T-helper 17 cell (primary cell): ENCODE measurements at places on chromosomes 3 and 15. TPM values are rescaled to one million over a fixed set of nuclear protein-coding genes. Genes with fewer than 3 reads are reported as not detected.
A peak's percentile ranks its signal among the peaks of the same experiment; 100 is the strongest.

Gene ROPN1B
- not detected for total RNA-seq

Gene LRRC31
- not detected for total RNA-seq

DNA sequence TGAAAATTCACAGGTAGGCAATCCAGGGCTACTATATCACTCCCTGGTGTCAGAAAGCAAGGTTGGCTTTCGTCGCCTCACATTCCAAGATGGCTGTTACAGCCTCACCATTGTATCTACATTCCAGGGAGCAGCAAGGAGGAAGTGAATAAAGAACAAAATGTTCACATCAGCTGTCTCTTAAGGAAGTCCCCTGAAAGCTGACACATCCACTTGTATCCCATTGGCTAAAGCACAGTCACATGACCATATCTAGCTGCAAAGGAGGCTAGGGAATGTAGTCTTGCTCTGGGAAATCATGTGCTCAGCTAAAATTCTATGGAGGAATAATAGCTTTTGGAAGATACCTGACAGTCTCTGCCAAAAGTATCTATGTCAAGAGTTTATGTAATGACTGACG lies 12.8 kb upstream of the GATA2 start:
- peaks cover 76% of the 10 kb centered on the region for H3K27me3 ChIP-seq
- H3K4me3 ChIP-seq, result no peak overlapping the region
- H3K27ac ChIP-seq, result no peak overlapping the region
- H3K36me3 ChIP-seq, result no peaks in the 10 kb centered on the region

DNA sequence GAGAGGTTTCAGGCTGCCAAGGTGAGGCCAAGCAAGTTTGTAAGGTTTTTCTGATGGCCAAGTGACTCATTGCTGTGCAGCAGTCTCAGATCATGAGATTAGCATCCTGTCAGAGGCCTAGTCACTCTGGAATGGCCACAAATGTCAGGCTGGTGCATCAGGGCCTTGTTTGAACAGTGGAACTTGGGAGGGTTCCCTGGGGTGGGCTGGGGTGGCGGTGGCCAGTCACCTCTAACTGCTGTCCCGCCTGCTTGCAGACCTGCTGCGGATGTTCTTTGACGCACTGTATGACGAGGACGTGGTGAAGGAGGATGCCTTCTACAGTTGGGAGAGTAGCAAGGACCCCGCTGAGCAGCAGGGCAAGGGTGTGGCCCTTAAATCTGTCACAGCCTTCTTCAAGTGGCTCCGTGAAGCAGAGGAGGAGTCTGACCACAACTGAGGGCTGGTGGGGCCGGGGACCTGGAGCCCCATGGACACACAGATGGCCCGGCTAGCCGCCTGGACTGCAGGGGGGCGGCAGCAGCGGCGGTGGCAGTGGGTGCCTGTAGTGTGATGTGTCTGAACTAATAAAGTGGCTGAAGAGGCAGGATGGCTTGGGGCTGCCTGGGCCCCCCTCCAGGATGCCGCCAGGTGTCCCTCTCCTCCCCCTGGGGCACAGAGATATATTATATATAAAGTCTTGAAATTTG lies 2.8 kb upstream of the FAM131A start:
- peaks cover 20% of the 10 kb centered on the region for H3K36me3 ChIP-seq
- peaks cover 7% of the 10 kb centered on the region for H3K27me3 ChIP-seq
- H3K4me1 ChIP-seq, result peaks cover 46% of the 10 kb centered on the region

DNA sequence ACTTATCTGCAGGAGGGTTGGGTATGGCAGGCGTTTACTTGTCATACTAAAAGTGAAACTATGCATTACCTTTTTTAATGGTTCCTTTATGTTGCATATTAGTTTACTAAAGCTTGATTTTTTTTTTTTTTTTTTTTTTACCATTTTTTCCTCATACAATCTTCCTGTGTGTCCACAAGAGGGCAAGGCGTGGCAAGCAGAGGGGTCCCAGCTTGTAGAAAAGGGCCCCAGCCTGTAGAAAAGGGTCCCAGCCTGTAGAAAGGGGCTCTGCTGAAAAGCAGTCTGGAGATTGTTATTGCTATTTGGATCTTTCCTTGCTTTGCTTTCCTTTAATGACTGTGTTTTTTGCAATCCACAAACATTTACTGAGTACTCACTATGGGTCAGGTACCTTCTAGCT lies 21.9 kb downstream of the MKRN2 start:
- peaks cover 7% of the 10 kb centered on the region for H3K4me1 ChIP-seq
- H3K27me3 ChIP-seq, result no peaks in the 10 kb centered on the region
- peaks cover 19% of the 10 kb centered on the region for H3K36me3 ChIP-seq
- H3K27ac ChIP-seq, result no peak overlapping the region
- DNase-seq, result no peak

Gene MASP1
- total RNA-seq, result 0.44 TPM

Gene DAPK2
- total RNA-seq, result 2.7 TPM

DNA sequence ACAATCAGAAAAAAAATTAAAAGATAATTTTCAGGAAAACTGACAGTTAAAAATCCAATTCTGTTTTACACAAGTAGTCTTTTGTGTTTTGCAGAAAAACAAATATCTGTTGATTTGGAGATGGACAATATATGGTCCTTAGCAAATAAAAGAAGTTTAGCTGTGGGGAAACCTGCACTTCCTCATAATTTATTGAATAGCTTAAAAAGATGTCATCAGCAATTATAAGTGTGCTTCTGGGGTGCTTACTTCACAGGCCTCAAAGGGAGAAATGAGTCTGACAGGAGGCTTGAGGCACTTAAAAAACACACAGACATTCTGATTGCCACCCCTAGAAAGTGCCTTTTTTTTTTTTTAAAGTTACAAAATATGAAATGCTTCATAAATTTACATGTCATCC lies 31.6 kb upstream of the CERS3 start:
- H3K4me3 ChIP-seq, result no peak overlapping the region
- no peaks in the 10 kb centered on the region for H3K27me3 ChIP-seq
- DNase-seq, result no peak
- H3K36me3 ChIP-seq, result peaks cover 5% of the 10 kb centered on the region
- peaks cover 14% of the 10 kb centered on the region for H3K4me1 ChIP-seq
- peak overlapping the region; percentile 53 for H3K27ac ChIP-seq

GRCh38 chr15:92247649-92248242 lies 145.9 kb upstream of the ST8SIA2 start:
- no peaks in the 10 kb centered on the region for H3K4me1 ChIP-seq
- H3K27me3 ChIP-seq, result peaks cover 47% of the 10 kb centered on the region
- no peak for DNase-seq
- no peak overlapping the region for H3K27ac ChIP-seq
- H3K36me3 ChIP-seq, result no peaks in the 10 kb centered on the region

- no peak overlapping the region for H3K27ac ChIP-seq
- H3K36me3 ChIP-seq, result peaks cover 5% of the 10 kb centered on the region
- DNase-seq, result no peak
- peaks cover 10% of the 10 kb centered on the region for H3K4me1 ChIP-seq
- H3K27me3 ChIP-seq, result peaks cover 44% of the 10 kb centered on the region
Observed at GRCh38 chr3:10357592-10358308, 36.8 kb upstream of the SEC13 start.

DNA sequence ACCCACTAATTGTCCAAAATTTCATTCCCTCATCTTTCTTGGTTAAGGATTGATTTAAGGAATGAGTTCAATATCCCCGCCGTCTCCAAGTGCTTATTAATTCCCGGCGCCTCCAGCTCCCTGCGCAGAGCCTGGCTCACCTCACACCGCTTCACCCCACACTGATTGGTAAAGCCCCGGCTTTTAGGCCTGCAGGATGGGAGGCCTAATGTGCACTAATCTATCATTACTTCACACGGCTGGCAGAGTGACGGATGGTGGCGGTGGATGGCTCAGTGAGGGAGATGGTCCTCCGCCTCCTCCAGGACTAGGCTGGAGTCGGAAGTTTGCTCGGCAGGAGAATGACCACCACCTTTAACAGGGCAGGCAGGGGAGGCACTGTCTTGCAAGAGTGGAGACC lies 81.7 kb downstream of the MEGF11 start:
- no peak overlapping the region for H3K27ac ChIP-seq
- no peak for DNase-seq
- no peaks in the 10 kb centered on the region for H3K4me1 ChIP-seq
- H3K36me3 ChIP-seq, result no peaks in the 10 kb centered on the region
- no peak overlapping the region for H3K4me3 ChIP-seq

Gene DNAH12
- 0.23 TPM for total RNA-seq

GRCh38 chr3:42786212-42786611 lies 13.2 kb upstream of the CCDC13 start:
- no peaks in the 10 kb centered on the region for H3K27me3 ChIP-seq
- H3K4me3 ChIP-seq, result no peak overlapping the region
- H3K36me3 ChIP-seq, result peaks cover 3% of the 10 kb centered on the region
- no peak overlapping the region for H3K27ac ChIP-seq
- DNase-seq, result no peak
- peaks cover 5% of the 10 kb centered on the region for H3K4me1 ChIP-seq

GRCh38 chr15:77504306-77504705 lies 83.6 kb downstream of the HMG20A start:
- peaks cover 11% of the 10 kb centered on the region for H3K36me3 ChIP-seq
- no peak overlapping the region for H3K4me3 ChIP-seq
- peaks cover 15% of the 10 kb centered on the region for H3K4me1 ChIP-seq
- DNase-seq, result no peak
- no peak overlapping the region for H3K27ac ChIP-seq

DNA sequence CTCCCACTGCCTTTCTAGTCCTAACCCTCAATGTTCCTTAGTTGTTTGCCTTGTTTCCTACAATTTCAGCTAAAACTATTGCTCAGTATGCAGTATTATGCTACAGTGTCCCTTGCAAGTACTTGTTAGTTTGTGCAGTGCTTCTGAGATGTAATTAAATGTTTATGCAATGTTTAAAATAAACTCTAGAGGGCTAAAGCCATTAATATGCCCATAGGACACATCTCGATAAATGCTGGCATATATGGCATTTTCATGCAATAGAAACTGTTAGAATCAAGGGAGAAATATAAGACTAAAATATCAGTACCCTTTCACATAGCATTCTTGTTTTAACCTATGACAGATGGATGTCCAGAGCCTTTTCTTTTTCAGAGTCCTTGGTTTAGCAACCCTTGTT lies 59.8 kb upstream of the ACKR4 start:
- no peaks in the 10 kb centered on the region for H3K27me3 ChIP-seq
- no peak for DNase-seq
- peaks cover 4% of the 10 kb centered on the region for H3K36me3 ChIP-seq
- no peak overlapping the region for H3K27ac ChIP-seq
- H3K4me3 ChIP-seq, result no peak overlapping the region
